Activated CD8-positive, alpha-beta memory T cell treated with anti-CD3 and anti-CD28 coated beads for 48 hours (primary cell): ENCODE measurements at places on chromosomes 16 and 17.

GRCh38 chr16:65119435-65119834, 2.4 kb downstream of the CDH11 start:
- no peak for DNase-seq

DNA sequence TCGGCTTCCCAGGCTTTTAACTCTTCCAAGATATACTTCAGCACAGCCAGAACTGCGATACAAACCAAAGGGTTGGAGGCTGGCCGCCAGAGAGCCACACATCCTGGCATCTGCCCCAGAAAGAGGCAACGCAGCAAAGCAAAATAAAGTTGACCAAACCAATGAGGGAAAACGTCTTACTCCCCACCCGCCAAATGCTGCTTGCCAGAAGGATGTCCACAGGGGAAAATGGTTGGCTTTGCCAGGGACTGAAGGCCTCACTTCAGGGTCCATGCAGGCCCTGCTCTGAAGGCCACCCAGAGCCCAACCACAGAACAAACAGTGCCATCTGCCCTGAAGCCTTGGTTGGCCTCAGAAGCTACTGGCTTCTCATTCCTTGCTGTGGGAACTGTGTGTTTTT, 15.0 kb downstream of the CACNG1 start:
- DNase-seq = no peak

DNA sequence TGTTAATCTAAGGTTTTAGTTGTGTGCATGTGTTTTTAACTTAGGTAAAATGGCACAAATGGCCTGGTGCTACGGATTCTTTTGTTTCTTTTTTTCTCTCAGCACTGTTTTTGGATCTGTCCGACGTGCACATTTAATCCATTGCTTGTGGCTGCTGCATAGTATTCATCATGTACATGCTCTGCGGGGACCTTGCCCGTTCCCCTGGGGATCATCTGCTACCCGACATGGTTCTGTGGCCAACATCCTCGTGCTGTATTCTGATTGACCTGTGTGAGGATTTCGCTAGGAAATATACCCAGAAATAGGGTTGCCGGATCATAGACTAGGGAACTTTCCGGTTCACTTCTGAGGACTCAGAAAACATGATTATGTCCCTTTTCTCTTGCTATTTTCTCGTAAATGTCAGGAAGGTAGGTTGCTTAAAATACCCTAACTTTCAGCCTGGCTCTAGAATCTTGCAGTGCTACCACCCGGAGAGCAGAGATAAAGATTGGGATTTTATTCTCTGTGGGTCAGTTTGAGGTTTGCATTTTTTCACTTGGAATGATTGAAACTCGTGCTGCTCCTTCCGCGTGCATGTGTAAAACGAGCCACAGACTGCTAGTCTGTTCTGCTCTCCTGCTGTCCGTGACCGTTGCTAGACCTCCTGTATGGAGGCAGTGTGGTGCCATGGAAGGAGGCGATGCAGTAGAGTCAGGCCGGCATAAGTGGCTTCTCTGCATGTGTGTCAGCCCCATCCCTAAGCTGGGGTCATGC, 42.9 kb downstream of the LDHD start:
- DNase-seq = no peak

DNA sequence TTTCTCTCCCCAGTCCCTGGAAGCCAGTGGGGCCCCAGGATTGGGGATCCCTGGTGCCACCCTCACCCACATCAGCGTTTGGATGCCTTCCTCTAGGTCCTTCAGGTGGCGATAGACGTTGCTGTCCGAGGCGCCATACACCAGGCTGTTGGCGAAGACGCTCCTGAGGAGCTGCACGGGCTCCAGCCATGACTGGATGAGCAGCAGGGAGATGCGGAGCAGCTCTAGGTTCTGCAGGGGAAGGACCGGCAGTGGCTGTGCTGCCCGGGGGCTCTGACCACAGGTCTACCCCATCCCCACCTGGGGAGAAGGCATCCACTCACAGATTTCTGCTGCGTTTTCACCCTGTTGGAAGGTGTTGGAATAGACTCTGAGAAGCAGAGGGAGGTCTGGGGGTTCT, 1.0 kb downstream of the GH2 start:
- no peak for DNase-seq

DNA sequence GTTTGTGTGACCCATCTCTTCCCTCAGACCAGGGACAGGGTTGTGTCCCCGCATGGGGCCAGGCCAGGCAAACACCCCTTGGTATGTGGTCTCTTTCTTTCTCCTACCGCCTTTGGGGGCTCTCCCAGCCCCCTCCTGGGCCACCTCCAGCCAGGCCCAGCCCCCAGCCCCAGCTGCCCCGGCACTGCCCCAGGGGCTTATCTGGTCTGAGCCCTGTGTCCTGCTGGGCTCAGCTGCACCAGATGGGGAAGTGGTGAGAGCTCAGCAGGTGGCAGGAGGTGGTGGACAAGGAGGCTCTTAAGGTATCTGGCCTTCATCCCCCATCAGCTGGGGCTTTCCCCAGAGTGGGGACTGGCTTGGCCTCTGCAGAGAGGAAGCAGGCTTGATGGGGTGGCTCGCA, 8.7 kb downstream of the ADAM11 start:
- no peak for DNase-seq

DNA sequence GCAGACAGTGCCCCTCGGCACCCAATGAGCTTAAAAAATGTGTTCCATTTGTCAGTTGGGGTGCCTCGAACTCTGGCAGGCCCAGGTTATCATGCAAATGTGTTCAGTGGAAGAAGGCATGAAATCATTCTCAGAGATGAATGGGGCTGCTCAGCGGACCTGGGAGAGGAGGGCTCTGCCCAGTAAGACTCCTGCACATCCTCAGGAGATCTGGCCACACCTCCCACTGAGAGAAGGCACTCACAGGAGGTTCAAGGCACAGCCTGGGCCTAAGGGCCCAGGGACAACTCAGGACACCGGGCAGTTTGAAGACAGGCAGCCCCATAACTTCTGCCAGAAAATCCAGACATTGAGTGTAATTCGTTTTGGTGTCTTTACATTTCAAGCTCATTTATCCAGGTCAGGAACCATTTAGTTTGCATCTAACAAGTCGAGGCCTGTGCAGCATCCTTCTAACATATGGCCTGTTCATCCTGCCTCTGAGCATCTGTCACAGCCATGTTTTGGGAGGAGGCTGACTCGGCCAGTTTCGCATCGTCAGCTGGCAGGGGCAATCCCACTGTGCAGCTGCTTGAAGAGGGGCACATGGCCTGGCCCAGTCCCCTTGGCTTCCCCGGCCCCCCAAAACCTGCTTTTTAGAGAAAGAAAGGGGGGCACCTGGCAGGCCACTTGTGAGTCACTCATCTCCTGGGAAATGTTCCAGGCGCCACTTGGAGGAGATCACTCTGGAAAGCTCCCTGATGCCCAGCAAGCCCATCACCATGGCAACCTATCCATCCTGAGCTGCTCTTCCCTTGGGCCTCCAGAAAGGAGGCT, 31.2 kb upstream of the BCAR1 start:
- DNase-seq = no peak
